HCT116 (cell line): ENCODE measurements at places on chromosomes 2 and 18.

GRCh38 chr2:29689666-29690065 lies 231.7 kb downstream of the ALK start:
- H3K4me1 ChIP-seq = no peaks in the 10 kb centered on the region
- no peak for DNase-seq
- H3K27me3 ChIP-seq = peaks cover 83% of the 10 kb centered on the region
- no peak overlapping the region for H3K27ac ChIP-seq
- no peaks in the 10 kb centered on the region for H3K36me3 ChIP-seq

- H3K27me3 ChIP-seq = no peaks in the 10 kb centered on the region
- H3K4me3 ChIP-seq = no peak overlapping the region
- no peak overlapping the region for H3K27ac ChIP-seq
These were observed 130.3 kb downstream of the MGAT5 start for GRCh38 chr2:134384131-134384530.

DNA sequence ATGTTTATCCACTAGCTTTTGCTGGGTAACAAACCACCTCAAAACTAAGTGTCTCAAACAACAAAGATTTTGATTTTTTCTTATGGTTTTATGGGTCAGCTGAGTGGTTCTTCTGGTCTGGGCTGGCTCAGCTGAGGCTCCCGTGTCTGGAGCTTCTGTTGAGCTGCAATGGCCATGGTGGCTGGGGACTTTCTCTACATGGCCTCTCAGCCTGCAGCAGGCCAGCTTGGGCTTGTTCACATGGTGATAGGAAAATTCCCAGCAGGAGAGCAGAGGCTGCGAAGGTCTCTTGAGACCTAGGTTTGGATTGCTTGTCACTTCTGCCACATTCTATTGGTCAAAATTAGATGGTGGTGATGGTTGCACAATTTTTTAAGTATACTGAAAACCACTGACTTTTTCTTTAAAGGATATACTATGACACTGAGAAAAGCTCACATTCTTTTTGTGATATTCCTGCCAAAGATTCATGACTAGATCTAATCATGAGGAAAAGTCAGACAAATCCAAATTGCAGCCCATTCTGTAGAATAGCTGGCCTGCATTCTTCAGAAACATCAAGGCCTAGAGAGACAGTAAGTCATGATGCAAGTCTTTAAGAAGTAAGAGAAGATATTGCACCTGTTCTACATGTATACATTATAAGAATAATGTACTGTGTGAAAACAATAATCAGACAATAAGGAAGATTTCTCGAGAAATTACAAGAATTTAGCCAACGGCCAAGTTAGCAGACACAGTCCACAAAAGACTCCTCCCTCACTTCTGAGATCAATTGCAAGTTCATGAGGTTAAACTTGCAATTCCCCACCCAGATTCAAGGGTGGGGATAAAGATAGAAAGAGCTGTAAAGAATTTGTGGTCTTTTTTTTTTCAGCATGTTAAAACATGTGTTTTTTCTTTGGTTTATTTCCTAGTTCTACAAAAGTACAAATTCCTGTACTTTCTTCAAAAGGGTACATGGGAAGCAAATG lies 35.0 kb upstream of the IL1R2 start:
- H3K27ac ChIP-seq = no peak overlapping the region
- DNase-seq = no peak
- no peaks in the 10 kb centered on the region for H3K27me3 ChIP-seq
- H3K4me1 ChIP-seq = no peaks in the 10 kb centered on the region
- H3K36me3 ChIP-seq = no peaks in the 10 kb centered on the region
- no peak overlapping the region for H3K4me3 ChIP-seq

- no peaks in the 10 kb centered on the region for H3K4me1 ChIP-seq
- H3K36me3 ChIP-seq = no peaks in the 10 kb centered on the region
- no peak overlapping the region for H3K27ac ChIP-seq
These were observed 524.6 kb upstream of the SETBP1 start for GRCh38 chr18:44156126-44156525.

DNA sequence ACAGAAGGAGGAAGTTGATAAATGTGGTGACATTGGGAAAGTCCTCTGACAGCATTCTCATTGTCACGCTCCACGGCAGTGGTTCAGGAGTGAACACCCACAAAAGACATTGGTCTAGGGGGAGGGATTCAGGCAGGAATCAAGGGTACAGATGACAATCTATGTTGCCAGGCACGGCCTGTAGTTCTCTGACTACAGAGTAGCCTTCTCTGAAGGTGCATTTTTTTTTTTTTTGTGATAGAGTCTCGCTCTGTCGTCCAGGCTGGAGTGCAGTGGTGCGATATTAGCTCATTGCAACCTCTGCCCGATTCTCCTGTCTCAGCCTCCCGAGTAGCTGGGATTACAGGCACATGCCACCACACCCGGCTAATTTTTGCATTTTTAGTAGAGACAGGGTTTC lies 7.4 kb upstream of the MOB1A start:
- DNase-seq = no peak
- no peak overlapping the region for H3K27ac ChIP-seq
- no peaks in the 10 kb centered on the region for H3K27me3 ChIP-seq
- peaks cover 12% of the 10 kb centered on the region for H3K4me1 ChIP-seq
- no peak overlapping the region for H3K4me3 ChIP-seq

- no peaks in the 10 kb centered on the region for H3K36me3 ChIP-seq
- DNase-seq = no peak
- H3K4me3 ChIP-seq = no peak overlapping the region
These were observed 8.3 kb downstream of the ACTG2 start for GRCh38 chr2:73901143-73901542.

DNA sequence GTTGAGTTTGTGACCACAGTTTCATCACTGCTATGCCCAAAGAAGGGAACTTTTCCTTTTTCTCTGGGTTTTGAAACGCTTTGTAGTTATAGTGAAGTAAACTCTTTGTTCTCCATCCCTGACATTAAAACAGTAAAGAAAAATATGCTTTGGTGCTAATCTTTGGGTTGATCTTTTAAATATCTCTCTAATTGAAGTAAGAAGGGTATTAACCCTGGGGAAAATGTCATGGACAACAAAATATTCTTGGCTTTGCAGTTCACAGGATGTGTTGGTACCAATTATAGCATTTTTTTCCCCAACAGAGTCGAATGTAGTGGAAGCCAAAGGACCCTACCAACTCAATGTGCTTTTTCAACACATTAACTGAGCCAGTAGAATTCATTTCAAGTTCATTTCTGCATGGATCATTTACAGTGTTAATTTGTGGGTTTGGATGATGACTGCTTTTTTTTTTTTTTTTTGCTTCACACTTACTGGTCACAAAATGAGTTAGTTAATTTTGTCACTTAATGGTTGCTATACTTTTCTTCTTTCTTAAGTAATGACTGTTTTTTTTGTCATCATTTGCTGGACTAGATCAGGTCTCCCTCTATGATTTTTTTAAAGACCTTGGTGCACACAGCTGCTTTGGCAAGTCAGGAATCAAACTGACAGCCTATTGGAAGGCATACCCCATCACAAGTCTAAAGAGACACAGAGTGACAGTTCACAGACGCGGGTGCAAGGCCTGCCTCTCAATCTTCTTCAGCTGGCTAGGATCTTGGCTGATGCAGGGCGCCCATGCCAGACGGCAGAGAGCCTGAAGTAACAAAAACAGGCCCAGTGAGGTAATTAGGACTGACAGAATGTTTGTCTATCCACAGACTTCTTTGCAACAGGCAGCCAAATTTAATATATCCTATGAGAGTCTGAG lies 98.8 kb upstream of the MMADHC start:
- H3K27ac ChIP-seq = no peak overlapping the region
- no peaks in the 10 kb centered on the region for H3K27me3 ChIP-seq
- H3K4me3 ChIP-seq = no peak overlapping the region
- H3K4me1 ChIP-seq = no peaks in the 10 kb centered on the region
- DNase-seq = no peak

DNA sequence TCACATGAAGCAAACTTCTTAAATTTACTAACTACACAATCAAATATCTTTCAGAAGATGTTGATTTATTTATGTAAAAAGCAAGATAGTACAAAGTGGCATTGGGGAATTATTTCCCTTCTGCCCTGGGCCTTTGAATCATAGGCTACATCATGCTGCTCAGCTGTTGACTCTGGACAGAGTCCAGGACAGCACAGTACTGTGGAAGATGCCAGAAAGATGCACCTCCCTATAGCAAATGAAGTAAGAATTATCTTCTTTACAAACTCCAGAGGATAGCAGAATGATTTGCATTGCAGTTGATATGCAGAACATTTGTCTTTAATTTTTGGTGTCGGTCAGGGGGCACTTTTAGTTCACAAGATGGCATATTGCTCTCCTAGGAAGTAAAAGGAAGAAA lies 1354.5 kb upstream of the ZEB2 start:
- no peaks in the 10 kb centered on the region for H3K36me3 ChIP-seq
- no peak for DNase-seq
- H3K4me1 ChIP-seq = no peaks in the 10 kb centered on the region
- no peaks in the 10 kb centered on the region for H3K27me3 ChIP-seq
- H3K27ac ChIP-seq = no peak overlapping the region

DNA sequence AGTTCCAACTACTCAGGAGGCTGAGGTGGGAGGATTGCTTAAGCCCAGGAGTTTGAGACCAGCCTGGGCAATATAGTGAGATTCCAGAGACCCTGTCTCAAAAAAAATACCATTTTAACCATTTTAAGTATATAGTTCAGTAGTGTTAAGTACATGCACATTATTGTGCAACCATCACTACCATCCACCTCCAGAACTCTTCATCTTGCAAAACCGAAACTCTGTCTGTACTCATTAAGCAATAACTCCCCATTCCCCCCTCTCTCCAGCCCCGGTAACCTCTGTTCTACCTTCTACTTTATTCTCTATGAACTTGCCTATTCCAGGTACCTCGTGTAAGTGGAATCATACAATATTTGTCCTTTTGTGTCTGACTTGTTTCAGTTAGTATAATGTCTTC lies 86.4 kb downstream of the GFPT1 start:
- H3K36me3 ChIP-seq = no peaks in the 10 kb centered on the region
- H3K27ac ChIP-seq = no peak overlapping the region
- no peak overlapping the region for H3K4me3 ChIP-seq
- H3K4me1 ChIP-seq = peaks cover 5% of the 10 kb centered on the region; the same call in 1 of the 2 replicates

GRCh38 chr2:85963068-85963467 lies 74.3 kb upstream of the ST3GAL5 start:
- no peak overlapping the region for H3K27ac ChIP-seq
- no peaks in the 10 kb centered on the region for H3K36me3 ChIP-seq
- DNase-seq = no peak
- peaks cover 20% of the 10 kb centered on the region for H3K4me1 ChIP-seq

DNA sequence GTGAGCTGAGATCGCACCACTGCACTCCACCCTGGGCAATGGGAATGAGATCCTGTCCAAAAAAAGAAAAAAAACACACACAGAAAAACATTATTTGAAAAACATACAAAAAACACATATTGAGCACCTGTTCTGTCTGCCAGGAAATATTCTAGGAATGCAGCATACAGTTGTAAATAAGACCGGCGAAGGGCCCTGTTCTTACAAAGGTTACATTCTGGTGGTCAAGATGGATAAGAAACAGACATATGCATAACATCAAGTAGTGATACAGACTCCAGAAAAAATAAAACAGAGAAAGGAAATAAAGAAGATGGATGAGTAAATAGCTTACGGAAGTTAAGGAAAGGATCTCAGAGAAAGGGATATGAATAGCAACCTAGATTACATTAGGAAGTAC lies 159.8 kb downstream of the GALNT3 start:
- no peaks in the 10 kb centered on the region for H3K36me3 ChIP-seq
- no peaks in the 10 kb centered on the region for H3K4me1 ChIP-seq
- no peak overlapping the region for H3K27ac ChIP-seq
- no peak for DNase-seq
- no peak overlapping the region for H3K4me3 ChIP-seq

GRCh38 chr2:210035679-210036078 lies 33.2 kb downstream of the RPE start:
- no peak overlapping the region for H3K27ac ChIP-seq
- no peak for DNase-seq
- no peaks in the 10 kb centered on the region for H3K27me3 ChIP-seq
- H3K4me3 ChIP-seq = no peak overlapping the region

GRCh38 chr2:48339451-48339850 lies 190.5 kb upstream of the STON1 start:
- DNase-seq = no peak
- no peak overlapping the region for H3K4me3 ChIP-seq
- H3K36me3 ChIP-seq = no peaks in the 10 kb centered on the region; the same call in 1 of the 2 replicates
- no peaks in the 10 kb centered on the region for H3K27me3 ChIP-seq
- peaks cover 12% of the 10 kb centered on the region; the same call in 1 of the 2 replicates for H3K4me1 ChIP-seq
- no peak overlapping the region for H3K27ac ChIP-seq

DNA sequence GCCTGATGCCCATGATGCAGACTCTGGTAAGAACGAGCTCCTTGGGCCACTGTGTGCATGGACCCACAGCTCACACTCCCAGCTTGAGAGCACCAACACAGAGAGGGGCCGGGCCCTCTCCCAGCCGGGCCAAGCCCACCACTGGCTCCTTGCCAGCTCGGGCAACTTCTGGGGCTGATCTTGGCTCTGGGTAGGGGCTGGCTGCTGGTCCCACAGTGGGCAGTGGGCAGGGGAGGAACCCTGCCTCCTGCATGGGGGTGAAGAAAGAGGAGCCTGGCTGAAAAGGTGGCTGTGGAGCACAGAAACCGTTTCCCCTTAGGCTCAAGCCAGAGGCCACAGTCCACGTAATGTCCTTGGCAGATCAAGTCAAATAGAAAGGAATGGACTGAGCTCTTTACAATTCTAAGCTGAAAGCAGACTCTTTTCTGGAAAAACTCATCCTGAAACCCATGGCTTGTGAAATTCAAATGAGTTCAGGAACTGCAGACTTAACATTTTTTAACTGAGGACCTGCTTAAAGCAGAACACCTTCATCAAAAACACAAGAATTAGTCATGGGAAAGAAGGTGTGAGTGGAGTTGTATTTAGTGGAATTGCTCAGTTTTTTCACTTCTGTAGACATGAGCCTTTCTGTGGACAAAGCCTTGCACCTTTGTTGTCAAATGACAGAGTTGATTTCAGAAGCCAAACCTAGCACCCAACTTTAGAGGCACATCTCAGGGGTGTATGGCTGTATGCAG lies 104.9 kb downstream of the STPG4 start:
- H3K4me3 ChIP-seq = no peak overlapping the region
- no peak overlapping the region for H3K27ac ChIP-seq
- peaks cover 5% of the 10 kb centered on the region for H3K4me1 ChIP-seq
- DNase-seq = no peak
- no peaks in the 10 kb centered on the region for H3K27me3 ChIP-seq

DNA sequence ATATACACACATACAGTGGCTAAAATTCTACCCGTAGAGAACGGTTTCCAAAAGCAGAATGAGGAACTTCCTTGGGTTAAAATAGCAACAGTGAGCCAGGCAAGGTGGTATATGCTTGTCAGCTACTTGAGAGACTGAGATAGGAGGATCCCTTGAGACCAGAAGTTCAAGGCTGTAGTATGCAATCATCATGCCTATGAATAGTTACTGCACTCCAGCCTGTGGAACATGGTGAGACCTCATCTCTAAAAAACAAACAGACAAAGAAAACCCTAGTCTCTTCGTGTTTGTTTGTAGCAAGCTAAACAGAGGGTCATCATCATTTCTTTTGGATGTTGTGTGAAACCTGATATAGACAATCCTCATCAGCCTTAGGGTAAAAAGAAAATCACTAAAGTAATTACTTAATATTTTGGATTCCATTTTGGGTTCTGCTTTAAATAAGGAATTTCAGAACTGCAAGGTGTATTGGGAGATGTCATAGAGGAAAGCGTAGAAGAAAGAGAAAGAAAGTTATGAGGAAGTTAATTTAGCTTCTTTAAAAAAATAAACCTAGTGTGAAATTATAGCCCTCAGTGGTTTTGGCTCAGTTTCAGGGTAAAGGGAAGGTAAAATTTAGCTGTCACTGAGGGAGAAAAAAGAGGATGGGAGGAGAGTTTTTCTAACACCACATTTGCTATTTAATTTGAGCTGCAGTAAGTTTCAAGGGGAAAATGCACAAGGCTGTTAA lies 46.5 kb downstream of the PLEK start:
- H3K36me3 ChIP-seq = no peaks in the 10 kb centered on the region
- no peak for DNase-seq
- H3K4me1 ChIP-seq = no peaks in the 10 kb centered on the region
- no peaks in the 10 kb centered on the region for H3K27me3 ChIP-seq
- no peak overlapping the region for H3K27ac ChIP-seq
- H3K4me3 ChIP-seq = no peak overlapping the region
